Sciatic nerve (tissue), 2 donors: ENCODE measurements at places on chromosomes 7 and 10.

DNA sequence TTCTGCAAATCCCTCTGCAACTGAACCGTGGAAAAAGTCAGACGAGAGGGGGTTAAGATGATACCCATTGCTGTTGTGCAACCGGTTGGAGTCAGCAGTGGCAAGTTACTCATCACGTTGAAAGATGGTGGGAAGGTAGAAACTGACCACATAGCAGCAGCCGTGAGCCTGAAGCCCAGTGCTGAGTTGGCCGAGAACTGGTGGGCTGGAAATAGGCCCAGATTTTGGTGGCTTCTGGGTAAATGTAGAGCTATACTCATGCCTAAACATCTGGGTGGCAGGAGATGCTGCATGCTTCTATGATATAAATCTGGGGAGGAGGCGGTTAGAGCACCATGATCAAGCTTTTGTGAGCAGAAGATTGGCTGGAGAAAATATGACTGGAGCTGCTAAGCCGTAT lies 78.6 kb downstream of the ARL5B start:
- DNase-seq = no peak

DNA sequence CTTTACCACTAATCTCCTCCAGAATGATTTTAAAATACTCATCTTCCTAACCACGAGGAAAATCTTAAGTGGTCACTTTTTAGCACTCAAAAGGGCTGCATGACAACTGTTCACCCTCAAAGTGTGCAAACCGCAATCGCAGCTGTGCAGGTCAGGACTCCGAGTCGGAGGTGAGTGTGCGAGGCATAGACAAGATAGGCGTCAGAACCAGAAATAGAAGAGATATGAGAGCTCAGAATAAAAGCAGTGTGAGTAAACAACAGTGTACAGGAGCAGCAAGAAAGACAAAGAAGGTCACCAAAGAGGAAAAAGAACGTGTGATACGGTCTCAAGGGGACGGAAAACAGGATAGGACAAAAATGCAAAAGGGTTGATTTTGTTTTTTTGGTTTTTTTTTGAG lies 17.5 kb upstream of the ENO4 start:
- DNase-seq = no peak

GRCh38 chr7:35968140-35968940 lies 167.5 kb downstream of the SEPTIN7 start:
- DNase-seq = no peak

- DNase-seq = no peak
Measured at GRCh38 chr7:1818575-1819258, 148.6 kb downstream of the ELFN1 start.
